Inflammatory macrophage treated with lipopolysaccharide for 4 hours (primary cell): ENCODE measurements at places on chromosomes 4 and X.

GRCh38 chrX:154979629-154980028, 42.9 kb downstream of the F8 start:
- DNase-seq, result peak; percentile 67

- DNase-seq, result no peak
These were observed 59.0 kb upstream of the SCRG1 start for GRCh38 chr4:173457893-173458292.

GRCh38 chr4:54274795-54275665, 45.9 kb downstream of the PDGFRA start:
- no peak for DNase-seq

DNA sequence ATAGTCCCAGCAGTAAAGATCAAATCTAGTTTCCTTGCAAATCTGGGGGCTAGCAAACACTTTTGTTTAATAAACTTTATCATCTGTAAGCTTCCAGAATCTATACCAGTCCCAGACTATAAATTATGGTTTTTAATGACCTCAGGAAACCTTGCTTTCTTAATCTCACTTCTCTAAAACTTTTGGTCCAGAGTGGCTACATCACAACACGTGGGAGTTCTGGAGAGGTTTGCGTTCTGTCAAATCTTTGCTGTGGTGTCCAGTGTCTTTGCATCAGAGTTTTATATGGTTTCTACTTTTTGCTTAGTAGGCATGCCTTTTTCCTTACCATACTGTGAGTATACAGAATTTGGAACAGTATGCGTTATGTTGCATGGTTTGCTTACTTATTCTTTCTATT, 193.9 kb downstream of the ANK2 start:
- no peak for DNase-seq

GRCh38 chr4:79964020-79964399, 109.0 kb downstream of the ANTXR2 start:
- no peak for DNase-seq

- no peak for DNase-seq
These were observed 128.7 kb upstream of the GIMD1 start for GRCh38 chr4:106497271-106497670.

GRCh38 chr4:119748853-119749252, 120.2 kb upstream of the PDE5A start:
- no peak for DNase-seq

GRCh38 chrX:135086197-135086854, 34.0 kb downstream of the ETDB start:
- DNase-seq, result peak; percentile 55

GRCh38 chrX:71450433-71451106, 82.3 kb upstream of the OGT start:
- no peak for DNase-seq

GRCh38 chr4:20192736-20193135, 59.0 kb upstream of the SLIT2 start:
- no peak for DNase-seq

GRCh38 chr4:176448761-176449160, 129.0 kb downstream of the SPCS3 start:
- no peak for DNase-seq

DNA sequence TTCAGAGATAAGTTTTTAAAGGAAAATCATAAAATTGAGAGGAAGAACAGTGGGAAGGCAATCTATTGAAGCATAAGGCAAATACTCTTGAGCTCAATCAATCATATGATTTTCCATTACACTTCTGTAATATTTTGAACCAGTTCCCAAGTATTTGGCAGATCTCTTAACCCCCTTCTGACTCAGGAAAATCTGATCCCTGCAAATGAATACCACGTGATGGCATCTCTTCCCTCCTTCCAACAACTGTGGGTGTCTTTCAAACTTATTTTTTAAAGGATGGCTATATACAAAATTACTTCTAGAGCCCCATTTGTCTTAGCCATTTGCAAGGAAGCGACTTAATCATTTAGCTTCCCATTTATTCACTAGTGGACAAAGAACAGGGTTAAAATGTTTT, 41.9 kb downstream of the AMOT start:
- no peak for DNase-seq

GRCh38 chr4:1469607-1470392, 63.6 kb upstream of the NKX1-1 start:
- no peak for DNase-seq

- DNase-seq, result no peak
These were observed 321.3 kb downstream of the ADGRL3 start for GRCh38 chr4:61521451-61521850.

DNA sequence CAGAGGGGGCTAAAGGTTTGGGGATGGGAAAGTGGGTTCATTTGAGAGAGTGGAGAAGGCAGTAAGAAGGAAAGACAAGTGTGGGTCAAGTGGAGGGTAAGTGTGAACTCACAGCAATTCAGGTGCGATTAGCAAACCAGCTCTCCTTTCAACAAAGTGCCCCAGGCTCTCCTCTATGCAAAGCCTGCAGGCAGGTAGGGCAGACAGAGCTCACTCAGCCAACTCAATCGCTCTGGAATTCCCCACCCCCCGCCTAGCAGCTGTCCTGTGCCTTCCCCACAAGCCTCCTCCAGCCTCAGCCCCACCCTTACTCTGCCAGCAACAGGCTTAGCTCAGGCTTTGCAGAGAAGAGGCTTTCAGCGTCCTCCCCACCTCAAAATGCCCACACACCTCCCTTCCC, 14.8 kb upstream of the MAMLD1 start:
- no peak for DNase-seq

DNA sequence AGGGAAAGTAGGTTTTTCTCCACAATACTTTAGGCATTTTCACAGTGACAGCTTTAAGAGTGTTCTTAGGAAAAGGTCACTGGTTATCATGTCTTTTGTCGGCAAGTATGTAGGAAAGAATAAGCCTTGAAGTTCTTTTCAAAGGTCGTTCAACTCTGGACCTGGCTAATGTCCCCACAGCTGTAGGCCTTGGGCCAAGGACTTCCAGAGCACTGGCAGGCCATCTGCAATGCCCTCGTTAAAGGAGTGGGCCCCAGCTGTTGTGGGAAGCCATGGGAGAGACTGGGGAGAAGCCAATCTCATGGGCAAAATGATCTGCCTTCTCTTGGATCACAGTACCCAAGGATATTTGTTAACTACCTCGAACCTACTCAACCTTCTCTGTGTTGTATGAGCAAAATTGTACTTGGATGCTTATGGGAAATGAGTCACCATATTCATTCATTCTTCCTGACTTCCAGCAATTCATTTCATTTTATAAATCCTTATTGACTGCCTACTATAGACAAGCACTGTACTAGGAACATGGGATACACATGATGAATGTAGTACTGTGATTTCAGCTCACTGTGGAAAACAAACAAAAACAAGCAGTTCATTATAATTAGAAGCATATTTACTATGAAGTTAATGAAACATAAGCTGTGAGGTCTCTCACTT, 141.1 kb upstream of the KIT start:
- DNase-seq, result no peak

- peak; percentile 18 for DNase-seq
These were observed 118.2 kb upstream of the STX18 start for GRCh38 chr4:4659871-4660651.

DNA sequence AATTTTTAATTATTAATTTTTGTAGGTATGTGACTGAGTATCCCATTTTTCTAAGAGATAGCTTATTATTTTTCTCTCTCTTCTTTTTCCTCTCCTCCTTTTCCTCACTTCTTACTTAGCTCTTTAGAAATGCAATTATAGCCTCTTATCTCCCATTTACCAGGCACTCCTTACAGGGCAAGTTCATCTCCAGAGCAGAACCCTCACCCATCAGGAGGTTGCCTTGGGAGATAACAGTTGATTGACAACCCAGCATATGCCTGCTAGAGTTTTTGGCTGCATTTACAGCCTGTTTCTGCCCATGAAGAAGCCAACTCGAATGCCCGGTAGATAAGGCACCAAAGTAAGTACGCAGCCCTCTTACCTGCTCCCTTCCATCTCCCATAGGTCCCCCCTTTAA, 572.9 kb upstream of the ZFP42 start:
- no peak for DNase-seq

GRCh38 chrX:10033375-10034007, 66.3 kb downstream of the CLDN34 start:
- no peak for DNase-seq

DNA sequence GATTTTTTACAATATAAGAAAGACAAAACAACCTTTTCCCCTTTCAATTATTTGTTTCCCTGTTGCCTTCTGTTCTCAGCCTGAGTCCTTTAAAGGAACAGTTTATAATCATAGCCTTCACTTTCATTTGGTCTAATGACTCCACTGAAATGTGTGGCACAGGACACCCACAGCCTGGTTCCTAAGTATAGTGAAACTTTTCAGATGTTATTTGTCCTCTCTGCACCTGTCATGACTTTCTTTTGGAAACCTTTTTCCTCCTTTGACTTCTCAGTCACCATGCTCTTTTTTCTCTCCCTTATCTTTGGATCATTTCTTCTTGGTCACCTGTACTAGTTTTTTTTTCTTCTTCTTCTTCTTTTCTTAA, 237.8 kb upstream of the ANXA3 start:
- DNase-seq, result peak; percentile 49
